ENCODE measurements at places on chromosomes 12 and 14. TPM values are rescaled to one million over a fixed set of nuclear protein-coding genes. Genes with fewer than 3 reads are reported as not detected.
A peak's percentile ranks its signal among the peaks of the same experiment; 100 is the strongest.

DNA sequence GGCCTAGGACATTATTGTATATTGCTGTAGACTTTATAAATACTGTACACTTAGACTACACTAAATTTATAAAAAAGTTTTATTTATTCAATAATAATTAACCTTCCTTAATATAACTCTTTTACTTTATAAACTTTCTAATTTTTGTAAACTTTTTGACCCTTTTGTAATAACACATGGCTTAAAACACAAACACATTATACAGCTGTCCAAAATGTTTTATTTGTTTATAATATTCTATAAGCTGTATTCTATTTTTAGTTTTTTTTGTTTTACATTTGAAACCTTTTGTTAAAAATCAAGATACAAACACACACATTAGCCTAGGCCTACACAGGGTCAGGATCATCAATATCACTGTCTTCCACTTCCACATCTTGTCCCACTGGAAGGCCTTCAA, 190.0 kb downstream of the BMP4 start:
- no peaks in the 10 kb centered on the region for H3K36me3 ChIP-seq
- H3K4me1 ChIP-seq: no peaks in the 10 kb centered on the region
- H3K27ac ChIP-seq: no peak overlapping the region
- no peaks in the 10 kb centered on the region for H3K27me3 ChIP-seq
- DNase-seq: no peak

DNA sequence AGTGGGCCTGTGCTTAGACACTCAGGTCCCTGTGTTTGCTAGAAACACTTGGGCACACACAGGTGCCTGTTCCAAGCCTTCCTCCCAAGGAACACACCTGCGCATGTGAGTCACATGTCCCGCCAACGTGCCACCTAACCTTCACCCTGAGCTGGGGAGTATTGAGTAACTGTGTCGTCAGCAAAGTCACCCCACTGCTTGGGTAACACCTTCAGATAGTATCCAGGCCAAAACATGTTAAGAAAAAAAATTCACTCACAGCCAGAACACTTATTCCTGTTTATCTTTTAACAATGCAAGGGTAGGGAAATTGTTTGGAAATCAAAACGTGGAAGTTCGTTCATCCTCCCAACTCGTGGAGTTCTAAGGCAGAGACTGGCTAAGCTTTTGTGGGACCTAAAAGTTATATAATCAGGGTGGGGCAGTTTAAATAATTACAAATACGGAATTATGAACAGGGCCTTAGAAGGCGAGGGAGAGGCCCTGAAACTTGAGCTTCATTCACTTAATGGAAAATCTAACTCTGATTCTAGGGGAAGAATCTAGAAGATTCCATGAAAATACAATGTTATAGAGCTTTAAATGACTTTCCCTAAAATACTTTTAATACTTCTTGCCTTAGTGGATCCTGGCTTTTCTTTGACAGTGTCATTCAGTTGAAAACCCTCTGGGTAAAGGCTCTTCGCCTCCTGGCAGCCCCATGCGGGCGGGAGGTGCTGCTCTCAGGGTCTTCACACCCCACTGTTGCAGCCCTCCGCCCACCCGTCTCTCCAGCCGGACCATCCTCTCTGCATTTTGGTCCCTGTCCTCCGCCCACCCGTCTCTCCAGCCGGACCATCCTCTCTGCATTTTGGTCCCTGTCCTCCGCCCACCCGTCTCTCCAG, 30.3 kb upstream of the ADIPOR2 start:
- no peaks in the 10 kb centered on the region for H3K27me3 ChIP-seq
- H3K4me1 ChIP-seq: peaks cover 26% of the 10 kb centered on the region
- DNase-seq: peak; percentile 96
- H3K27ac ChIP-seq: peak overlapping the region; percentile 89
- no peak overlapping the region for H3K4me3 ChIP-seq

Gene MYBPC1
- 0.31 TPM for polyA plus RNA-seq

- H3K36me3 ChIP-seq: no peaks in the 10 kb centered on the region
- no peak for DNase-seq
- H3K4me1 ChIP-seq: no peaks in the 10 kb centered on the region
- no peak overlapping the region for H3K27ac ChIP-seq
These were observed 236.0 kb upstream of the SYT1 start for GRCh38 chr12:78628491-78629100.

DNA sequence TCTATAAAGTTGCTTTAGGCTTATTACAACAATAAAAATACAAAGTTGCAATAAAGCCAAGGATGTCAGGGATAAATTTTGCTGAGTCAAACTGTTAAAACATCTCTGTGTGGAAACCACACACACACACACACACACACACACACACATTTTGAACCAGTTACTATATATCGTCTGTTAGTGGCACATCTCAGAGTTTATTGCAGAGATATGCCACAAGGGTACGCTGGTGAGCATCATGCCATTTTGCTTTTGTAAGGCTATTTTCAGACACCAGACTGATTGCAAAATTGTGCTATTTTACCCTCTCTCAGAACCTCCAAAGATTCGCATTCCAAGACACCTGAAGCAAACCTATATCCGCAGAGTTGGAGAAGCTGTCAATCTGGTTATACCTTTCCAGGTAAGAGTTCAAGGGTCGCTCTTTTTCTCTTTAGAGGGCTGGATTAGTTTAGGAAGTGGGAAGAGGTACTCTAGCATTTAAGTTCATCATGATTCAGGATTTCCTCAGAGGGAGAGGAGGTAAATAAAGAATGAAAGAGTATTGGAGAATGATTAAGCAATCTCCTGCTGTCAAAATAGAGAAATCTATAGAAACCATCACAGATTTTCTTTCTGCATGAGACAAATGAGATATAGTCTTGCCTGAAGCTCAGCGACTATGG, 27.3 kb upstream of the CHPT1 start:
- H3K27ac ChIP-seq: no peak overlapping the region
- no peaks in the 10 kb centered on the region for H3K4me1 ChIP-seq
- DNase-seq: peak; percentile 70

- H3K36me3 ChIP-seq: no peaks in the 10 kb centered on the region
- no peaks in the 10 kb centered on the region for H3K4me1 ChIP-seq
- DNase-seq: no peak
- no peaks in the 10 kb centered on the region for H3K27me3 ChIP-seq
- H3K27ac ChIP-seq: no peak overlapping the region
- no peak overlapping the region for H3K4me3 ChIP-seq
These were observed 44.8 kb upstream of the BCL2L14 start for GRCh38 chr12:12025799-12026386.

GRCh38 chr14:26820138-26820537, 222.3 kb upstream of the NOVA1 start:
- no peaks in the 10 kb centered on the region for H3K36me3 ChIP-seq
- peaks cover 4% of the 10 kb centered on the region for H3K4me1 ChIP-seq
- no peak for DNase-seq
- no peak overlapping the region for H3K4me3 ChIP-seq

GRCh38 chr12:108052260-108052659, 76.8 kb upstream of the WSCD2 start:
- no peaks in the 10 kb centered on the region for H3K36me3 ChIP-seq
- H3K4me1 ChIP-seq: no peaks in the 10 kb centered on the region
- no peak for DNase-seq
- H3K27me3 ChIP-seq: no peaks in the 10 kb centered on the region
- H3K4me3 ChIP-seq: no peak overlapping the region
- no peak overlapping the region for H3K27ac ChIP-seq

DNA sequence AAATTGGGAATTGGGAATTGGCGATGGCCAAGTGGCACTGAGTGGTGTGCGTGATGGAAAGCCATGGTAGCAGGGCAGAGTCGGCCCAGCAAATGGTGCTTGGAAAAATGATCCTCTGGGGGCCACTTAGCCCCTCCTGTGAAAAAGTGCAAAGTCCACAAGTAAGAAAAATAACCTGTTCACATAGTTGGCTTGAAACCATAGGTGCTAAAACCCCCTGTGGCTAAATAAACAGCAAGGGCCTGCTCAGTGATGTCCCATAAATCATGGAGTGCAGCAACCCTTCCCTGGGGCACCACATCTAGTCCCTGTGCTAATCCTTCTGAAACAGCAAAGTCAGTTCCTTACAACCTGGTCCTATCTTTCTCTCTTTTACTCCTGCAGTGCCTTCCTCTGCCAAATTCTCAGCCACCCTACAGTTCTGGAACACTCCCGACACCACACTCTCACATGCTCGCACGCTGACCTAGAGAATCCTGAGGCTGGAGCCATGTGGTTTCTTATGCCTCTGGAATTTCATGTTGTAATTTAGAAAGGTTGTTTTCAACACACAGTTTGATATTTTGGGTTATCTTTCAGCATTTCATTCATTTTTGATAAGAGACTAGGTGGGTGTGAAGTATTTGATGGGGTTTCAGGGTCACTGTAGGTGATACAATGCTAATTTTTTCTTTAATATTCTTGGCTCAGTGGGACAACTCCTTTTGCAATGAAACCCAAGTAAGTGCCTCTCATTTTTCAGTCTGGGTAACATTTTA, 123.6 kb downstream of the SMOC1 start:
- no peak overlapping the region for H3K27ac ChIP-seq
- no peak overlapping the region for H3K4me3 ChIP-seq
- DNase-seq: no peak
- H3K36me3 ChIP-seq: no peaks in the 10 kb centered on the region
- no peaks in the 10 kb centered on the region for H3K27me3 ChIP-seq

- no peak overlapping the region for H3K4me3 ChIP-seq
- H3K27me3 ChIP-seq: no peaks in the 10 kb centered on the region
- H3K4me1 ChIP-seq: no peaks in the 10 kb centered on the region
- no peak overlapping the region for H3K27ac ChIP-seq
These were observed 46.6 kb downstream of the SLC17A8 start for GRCh38 chr12:100403446-100403845.

GRCh38 chr14:20618271-20618749, 23.2 kb downstream of the OR6S1 start:
- no peak for DNase-seq
- peaks cover 28% of the 10 kb centered on the region for H3K4me1 ChIP-seq
- H3K4me3 ChIP-seq: no peak overlapping the region

DNA sequence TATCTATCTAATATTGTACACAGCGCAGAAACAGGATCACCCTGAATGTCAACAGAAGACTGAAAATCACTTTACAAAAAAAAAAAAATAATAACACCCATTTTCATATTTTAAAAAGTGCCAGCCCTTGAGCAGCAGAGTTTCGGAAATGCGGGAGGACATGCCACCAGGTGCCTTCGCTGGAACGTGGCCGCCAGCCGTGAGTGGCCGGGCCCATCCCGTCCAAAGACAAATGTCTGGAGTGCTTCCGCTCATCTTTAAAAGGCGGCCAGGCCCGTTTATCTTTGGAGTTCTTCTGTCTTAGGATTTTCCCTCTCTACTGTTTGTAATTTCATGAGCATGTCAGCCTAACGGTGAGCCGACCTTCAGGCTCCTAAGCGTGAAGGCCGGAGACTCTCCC, 43.5 kb downstream of the LRTM2 start:
- no peaks in the 10 kb centered on the region for H3K36me3 ChIP-seq
- H3K27me3 ChIP-seq: peaks cover 11% of the 10 kb centered on the region

- no peak for DNase-seq
- no peaks in the 10 kb centered on the region for H3K36me3 ChIP-seq
- no peak overlapping the region for H3K27ac ChIP-seq
- no peaks in the 10 kb centered on the region for H3K27me3 ChIP-seq
- H3K4me1 ChIP-seq: no peaks in the 10 kb centered on the region
- no peak overlapping the region for H3K4me3 ChIP-seq
These were observed 63.2 kb upstream of the RIC8B start for GRCh38 chr12:106711316-106711715.

DNA sequence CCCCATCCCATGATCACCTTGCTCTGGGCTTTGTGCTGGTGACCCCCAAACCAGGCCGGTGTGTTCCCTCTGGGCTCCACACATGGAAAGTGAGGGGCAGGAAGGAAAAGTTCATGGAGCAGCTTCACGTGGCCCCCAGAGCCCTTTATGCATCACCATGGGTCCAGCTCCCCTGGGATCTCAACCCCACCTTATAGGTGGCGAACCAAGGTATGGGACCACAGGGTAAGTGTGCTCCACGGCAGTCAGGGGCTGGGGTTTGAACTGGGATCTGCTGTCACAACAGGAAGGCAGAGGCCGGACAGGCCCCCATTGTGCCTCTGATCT, 7.4 kb upstream of the BEGAIN start:
- no peaks in the 10 kb centered on the region for H3K4me1 ChIP-seq
- H3K27me3 ChIP-seq: peaks cover 4% of the 10 kb centered on the region

DNA sequence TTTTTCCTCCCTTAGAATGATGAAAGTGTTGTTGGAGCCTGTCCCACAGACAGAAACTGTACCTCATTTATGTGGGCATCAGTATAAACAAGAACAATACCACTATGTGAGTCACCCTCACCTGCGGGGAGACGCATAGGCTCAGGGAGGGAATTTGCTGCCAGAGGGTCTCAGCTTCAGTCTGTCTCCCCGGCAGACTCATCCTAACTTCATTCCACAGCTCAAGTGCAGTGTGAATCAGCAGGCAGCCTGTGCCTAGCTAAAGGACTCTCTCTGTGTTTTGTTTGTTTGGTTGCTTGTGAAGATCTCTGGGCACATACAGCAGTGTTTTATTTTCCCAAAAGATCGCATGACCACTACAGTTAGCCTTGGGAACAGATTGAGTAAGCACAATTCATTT, 98.9 kb downstream of the PRKCH start:
- no peaks in the 10 kb centered on the region for H3K4me1 ChIP-seq
- no peak overlapping the region for H3K4me3 ChIP-seq
- no peak for DNase-seq

Gene ACOT4
- polyA plus RNA-seq: 1.4 TPM

- peaks cover 11% of the 10 kb centered on the region for H3K4me1 ChIP-seq
- H3K36me3 ChIP-seq: peaks cover 31% of the 10 kb centered on the region
- DNase-seq: peak; percentile 82
- H3K4me3 ChIP-seq: no peak overlapping the region
- H3K27ac ChIP-seq: no peak overlapping the region
These were observed 26.2 kb downstream of the RFLNA start for GRCh38 chr12:124321040-124321481.

DNA sequence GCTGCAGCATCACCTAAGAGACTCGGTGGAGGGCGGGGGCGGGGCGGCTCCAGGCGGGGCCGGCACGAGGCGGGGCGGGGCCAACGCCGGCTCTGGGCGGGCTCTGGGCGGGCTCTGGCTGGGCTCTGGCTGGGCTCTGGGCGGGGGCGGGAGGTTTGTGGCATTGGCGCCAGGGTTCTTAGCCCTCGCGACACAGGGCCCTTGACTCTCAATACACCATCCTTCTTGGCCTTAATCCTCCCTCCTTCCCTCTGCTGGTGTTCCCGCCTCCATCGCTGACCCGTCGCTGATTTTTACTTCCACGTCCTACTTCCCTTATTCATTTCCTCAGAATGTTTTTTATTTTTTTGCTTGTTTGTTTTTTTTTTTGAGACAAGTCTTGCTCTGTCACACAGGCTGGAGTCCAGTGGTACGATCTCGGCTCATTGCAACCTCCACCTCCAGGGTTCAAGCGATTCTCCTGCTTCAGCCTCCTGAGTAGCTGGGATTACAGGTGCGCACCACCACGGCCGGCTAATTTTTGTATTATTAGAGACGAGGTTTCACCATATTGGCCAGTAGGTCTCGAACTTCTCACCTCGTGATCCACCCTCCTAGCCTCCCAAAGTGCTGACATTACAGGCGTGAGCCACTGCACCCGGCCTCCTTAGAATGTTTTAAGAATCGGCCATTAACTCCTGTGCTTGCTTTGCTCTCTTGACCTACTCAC, at the start of gene BLTP3B:
BLTP3B (minus strand) TSS at position 24 of the 709 bp plus-strand sequence. CDS start 239 bp downstream, outside the sequence.
- H3K27me3 ChIP-seq: no peaks in the 10 kb centered on the region
- H3K36me3 ChIP-seq: no peaks in the 10 kb centered on the region
- peak; percentile 97 for DNase-seq
- peaks cover 13% of the 10 kb centered on the region for H3K4me1 ChIP-seq
- H3K4me3 ChIP-seq: peak within 1 kb of the TSS; percentile 96

Measured in stomach (tissue), 19 donors.